ENCODE measurements at places on chromosomes 5 and 9. TPM values are rescaled to one million over a fixed set of nuclear protein-coding genes. Genes with fewer than 3 reads are reported as not detected.

Gene RAPGEF1
- total RNA-seq: 92.9 TPM

Gene THOC3
- total RNA-seq: 104 TPM

Gene ZNG1E
- 30.1 TPM for total RNA-seq

Gene TICAM2
- total RNA-seq: 0.68 TPM

Gene NXNL2
- not detected for total RNA-seq

Gene PPP2R2B
- 0.48 TPM for total RNA-seq

Gene SPATA31C1
- total RNA-seq: not detected

Gene CCL27
- not detected for total RNA-seq

Gene PGM5
- total RNA-seq: not detected

Gene HACD4
- total RNA-seq: 13.0 TPM

Gene TAF11L10
- not detected for total RNA-seq

Gene LCN9
- total RNA-seq: not detected

Gene FAM169A
- total RNA-seq: 3.8 TPM

Gene ARL10
- total RNA-seq: 15.9 TPM

Gene FBXW11
- total RNA-seq: 30.7 TPM

Gene ANKRD31
- total RNA-seq: 0.10 TPM

Gene SLC35D2
- total RNA-seq: 17.5 TPM

Gene CNTNAP3
- total RNA-seq: not detected

Gene LPAR1
- not detected for total RNA-seq

Gene IFNA21
- not detected for total RNA-seq

Gene GALNT10
- total RNA-seq: 26.8 TPM

Gene TBCA
- 153 TPM for total RNA-seq

Measured in activated naive CD4-positive, alpha-beta T cell treated with anti-CD3 and anti-CD28 coated beads, Interleukin-2, amount 10 ng/mL, durations not matched to agents 5 hours and 36 hours (primary cell).